Left forelimb (tissue), 1 donor: ENCODE measurements at places on chromosomes 12 and 14.

- DNase-seq = peak; percentile 18
Measured at GRCh38 chr12:117521867-117522266, 160.4 kb upstream of the NOS1 start.

- DNase-seq = no peak
Measured at GRCh38 chr12:19642345-19642744, 203.1 kb downstream of the AEBP2 start.

DNA sequence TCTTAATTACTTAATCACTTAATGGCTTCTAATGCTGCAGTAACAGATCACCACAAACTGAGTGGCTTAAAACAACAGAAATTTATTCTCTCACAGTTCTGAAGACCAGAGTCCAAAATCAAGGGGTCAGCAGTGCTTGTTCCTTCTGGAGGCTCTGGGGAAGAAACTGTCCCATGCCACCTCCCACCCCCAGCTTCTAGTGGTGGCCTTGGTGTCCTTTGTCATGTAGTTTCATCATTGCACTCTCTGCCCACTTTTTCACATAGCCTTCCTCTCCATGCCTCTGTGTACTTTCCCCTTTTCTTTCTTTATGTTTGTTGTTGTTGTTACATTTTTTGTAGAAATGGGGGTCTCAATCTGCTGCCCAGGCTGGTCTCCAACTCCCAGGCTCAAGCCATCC is 16.1 kb upstream of the UBC start:
- DNase-seq = no peak

- DNase-seq = no peak
Measured at GRCh38 chr12:110661337-110661972, 27.5 kb downstream of the HVCN1 start.

DNA sequence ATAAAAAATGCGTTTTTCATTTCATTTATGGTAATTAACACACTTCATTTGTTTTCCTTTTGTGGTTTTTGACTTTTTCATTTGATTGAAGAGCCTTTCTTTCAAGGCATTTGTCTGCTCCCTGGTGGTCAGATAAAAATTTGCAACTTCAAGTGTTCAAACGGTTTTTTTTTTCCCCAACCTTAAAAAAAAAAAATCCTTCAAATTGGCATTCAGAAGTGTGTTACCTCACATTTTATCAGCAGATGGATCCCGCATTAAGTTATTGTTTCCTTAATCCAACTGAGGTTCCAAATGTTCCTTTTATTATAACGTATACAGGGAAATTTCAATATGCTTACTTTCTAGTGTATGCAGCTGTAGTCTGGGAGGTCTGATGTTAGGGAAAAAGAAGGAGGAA is 47.2 kb downstream of the MYF5 start:
- no peak for DNase-seq
